CD8-positive, alpha-beta T cell (primary cell): ENCODE measurements at places on chromosomes 2 and 18. TPM values are rescaled to one million over a fixed set of nuclear protein-coding genes. Genes with fewer than 3 reads are reported as not detected.

Gene SLC11A1
- total RNA-seq: 0.72 TPM

Gene NEU4
- total RNA-seq: 3.0 TPM

Gene RMND5A
- total RNA-seq: 53.6 TPM

DNA sequence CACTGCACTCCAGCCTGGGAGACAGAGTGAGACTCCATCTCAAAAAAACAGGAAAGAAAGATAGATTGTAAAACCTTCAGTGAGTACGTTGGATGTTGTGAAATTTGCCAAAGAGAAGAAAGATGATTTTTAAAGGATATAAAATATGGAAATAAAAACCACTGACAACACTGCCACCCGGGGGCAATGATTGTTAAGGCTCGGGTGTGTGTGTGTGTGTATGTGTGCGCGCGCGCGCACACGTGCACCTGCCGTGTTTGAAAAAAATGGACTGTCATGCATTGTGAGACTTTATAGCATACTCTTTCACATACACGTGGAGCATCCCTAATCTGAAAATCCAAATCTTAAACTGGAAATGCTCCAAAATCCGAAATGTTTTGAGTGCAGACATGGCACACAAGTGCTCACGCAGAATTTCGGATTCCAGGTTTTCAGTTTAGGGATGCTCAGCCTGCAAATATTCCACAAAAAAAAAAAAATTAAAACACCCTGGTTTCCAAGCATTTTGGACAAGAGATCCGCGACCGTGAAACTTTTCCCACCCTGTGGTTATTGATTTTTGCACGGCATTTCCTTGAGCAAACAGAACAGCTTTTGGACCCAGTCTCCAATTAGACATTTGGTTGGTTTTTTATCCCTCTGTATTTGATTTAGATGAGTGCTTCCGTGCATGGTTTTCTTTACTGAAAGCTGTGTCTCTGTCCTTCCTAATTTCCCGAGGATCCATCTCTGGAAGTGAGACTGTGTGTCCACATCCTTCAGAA lies 269.2 kb downstream of the AGAP1 start:
- no peak for DNase-seq

- no peak for DNase-seq
Observed at GRCh38 chr2:144136297-144137010, 383.5 kb downstream of the ZEB2 start.

DNA sequence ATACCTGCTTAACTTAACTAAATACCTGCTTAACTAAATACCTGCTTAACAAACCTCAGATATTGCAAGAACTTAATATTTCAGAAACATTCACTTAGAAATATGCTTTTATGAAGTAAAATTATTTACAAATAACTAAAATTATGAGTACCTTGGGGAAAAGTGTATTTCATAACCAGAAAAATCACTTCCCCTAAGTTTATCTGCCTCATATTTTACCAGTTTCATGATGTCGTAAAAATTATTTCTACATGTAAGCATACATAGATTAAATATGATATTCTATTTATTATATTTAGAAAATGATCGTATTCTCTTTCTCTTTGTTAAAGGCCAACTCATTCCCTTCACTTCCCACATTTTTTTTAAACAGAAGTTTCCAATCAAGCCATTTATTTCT lies 41.5 kb upstream of the DSC1 start:
- DNase-seq: no peak

DNA sequence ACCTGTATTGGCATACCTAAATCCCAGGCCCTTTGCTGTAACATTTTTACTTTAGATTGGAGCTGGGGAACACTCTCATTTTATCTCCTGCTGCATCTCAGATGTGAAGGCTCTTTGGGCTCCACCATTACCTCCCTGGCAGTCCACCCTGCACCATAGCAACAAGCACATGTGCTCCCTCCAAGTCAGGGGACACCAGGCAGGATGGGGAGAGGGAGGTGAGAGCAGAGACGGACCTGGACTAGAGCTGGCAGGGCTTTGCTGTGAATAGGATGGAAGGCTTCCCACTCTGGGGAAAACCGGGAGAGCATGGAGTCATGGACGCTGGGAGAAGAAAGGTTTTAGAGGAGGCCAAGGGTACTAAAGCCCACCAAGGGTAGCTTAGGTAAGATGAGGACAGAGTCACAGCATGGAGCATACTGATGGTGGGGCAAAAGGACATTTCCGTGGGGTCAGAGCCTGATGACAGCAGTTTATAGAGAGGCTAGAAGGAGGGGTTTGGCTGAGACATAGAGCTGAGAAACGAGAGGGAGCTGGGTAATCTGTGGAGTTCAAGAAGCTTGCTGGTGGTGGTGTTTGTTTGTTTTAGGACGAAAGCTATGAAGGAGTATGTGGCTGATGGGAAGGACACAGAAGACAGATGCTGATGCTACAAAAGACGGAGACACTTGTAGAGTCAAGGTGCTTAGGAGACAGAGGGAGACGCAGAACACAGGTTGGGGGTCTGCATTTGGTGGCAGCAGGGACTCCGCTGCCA lies 134.8 kb downstream of the COL6A3 start:
- no peak for DNase-seq

GRCh38 chr2:150620855-150621254 lies 133.4 kb upstream of the RND3 start:
- no peak for DNase-seq

DNA sequence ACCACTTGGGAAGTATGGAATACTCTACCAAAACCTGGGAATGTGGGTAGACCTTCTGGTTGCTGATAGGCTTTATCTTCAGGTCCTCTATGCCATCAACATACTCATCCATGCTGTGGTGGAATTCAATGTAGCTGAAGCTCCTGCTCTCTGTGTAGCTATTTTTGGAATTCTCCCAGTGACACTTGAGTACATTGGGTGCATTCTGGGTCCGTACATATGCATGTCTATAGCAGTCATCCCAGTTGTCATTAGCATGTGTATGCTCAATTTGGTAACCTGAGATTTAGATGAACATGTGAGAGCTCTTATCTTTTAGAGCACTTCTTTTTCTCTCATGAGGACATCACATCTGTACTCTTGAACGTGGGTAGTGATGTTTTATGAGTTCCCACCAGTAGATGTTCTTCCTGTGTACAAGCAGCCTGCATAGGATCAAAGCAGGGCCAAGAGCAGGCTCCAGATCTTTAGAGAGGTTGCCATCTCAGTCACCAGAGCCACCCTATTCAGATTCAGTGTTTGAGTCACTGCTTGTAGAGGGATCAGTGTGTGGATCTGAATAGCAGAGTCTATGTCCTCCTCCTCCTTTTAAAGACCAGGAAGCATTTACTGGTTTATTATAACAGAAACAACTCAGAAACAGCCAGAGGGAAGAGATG lies 65.9 kb downstream of the MGAT5 start:
- DNase-seq: peak; percentile 12

GRCh38 chr2:178449700-178450523 lies 1.1 kb downstream of the PRKRA start:
- DNase-seq: no peak

DNA sequence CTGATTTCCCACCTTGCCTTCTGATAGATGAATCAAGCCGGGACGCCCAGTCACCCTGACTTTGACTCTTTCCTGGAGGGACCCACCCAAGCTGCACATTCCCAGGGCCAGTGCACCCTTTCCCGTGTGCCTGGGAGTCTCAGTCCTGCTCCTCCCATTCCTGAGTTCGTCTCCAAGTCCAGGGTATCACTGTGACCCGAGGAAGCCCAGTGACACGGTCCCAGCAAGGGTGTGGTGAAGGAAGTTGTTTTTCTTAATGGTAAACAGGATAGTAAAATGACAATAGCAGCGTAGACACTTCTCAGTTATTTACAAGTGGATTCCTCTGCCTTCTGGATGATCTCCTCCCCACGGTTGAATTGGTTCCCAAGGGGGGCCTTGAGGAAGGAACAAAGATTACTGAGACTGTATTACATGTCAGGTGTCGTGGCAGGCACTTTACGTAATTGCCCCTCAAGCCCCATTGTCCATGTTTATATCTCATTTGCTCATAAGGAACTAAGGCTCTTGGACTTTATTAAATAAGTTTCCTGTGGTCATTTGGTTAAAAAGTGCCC lies 123.3 kb downstream of the PRKCE start:
- no peak for DNase-seq

GRCh38 chr18:73848656-73849055 lies 299.0 kb downstream of the FBXO15 start:
- DNase-seq: no peak

- DNase-seq: no peak
Observed at GRCh38 chr2:217798743-217799562, 203.8 kb downstream of the TNS1 start.
